ENCODE measurements at places on chromosomes 7 and 10.

DNA sequence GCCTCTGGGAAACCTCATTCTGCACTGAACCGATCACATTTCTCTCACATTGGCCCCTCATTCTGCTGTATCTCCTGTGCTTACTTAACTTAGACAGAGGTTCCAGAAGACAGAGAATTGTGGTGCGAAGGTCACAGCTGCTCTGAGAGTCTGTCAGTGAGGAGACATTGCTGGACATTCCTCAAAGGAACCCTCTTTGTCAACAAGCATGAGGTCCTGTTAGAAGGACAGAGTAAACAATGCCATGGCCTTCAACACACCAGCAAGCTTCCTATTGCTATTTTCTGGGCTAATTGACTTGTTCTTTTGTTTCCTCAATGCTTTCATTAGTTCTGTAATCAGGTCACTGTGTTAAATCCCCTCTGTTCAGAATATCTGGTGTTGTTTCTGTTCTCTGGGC, 109.3 kb upstream of the FZD8 start:
- DNase-seq, result no peak

GRCh38 chr10:128316925-128317324, 190.7 kb upstream of the MKI67 start:
- DNase-seq, result no peak

DNA sequence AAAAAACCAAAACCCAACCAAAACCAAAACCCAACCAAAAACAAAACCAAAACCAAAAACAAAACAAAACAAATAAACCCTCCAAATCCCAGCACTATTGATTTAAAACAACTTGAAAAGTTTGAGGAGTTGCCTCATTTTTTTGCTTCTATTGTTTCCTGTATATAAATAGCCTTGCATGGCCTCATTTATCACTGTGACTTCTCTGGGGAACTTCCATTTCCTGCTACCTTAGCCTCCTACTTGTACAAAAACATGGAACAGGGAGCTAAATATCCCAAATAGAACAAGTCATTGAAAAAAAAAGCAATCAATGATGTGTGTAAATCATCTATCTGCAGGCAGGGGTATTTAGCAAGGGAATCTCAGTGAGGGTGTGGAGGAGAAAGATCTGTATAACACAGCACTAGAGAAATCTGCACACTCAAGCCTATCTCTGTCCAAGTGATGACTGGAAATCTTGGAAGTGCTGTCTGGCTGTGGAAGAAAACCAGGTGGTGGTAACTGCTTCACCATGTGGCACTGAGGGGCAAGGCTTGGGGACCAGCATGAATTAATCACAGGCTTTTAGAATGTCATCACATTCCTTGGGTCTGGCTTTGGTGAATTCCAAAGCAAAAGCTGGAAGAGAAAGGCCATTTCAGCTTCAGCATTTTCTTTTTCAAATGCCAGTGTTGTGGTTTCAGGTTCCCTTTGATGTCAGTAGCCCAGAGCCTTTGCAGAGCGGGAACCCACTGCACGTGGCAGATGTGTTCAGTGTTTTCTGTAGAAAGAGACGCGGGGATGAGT, 349.5 kb upstream of the ZNF32 start:
- DNase-seq, result no peak

GRCh38 chr7:33666531-33666930, 238.8 kb upstream of the BMPER start:
- DNase-seq, result no peak

DNA sequence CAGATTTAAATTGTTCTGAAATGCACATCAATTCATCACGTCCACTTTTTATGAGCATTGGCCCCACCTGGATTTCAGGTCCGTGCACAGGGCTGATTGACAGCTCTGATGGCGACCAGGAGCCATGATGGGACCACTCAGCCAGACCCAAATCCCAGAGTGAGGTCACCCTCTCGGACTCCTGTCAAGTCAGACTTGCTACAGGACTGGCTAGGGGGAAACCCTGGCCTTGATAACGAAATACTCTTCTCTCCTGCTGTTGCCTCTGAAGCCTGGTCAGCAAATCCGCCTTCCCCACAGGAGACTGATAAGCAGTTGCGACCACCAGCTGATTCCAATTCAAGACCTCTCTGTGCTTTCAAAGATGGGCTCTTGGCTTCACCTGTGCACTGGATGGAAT, 76.4 kb downstream of the CARD11 start:
- DNase-seq, result no peak

DNA sequence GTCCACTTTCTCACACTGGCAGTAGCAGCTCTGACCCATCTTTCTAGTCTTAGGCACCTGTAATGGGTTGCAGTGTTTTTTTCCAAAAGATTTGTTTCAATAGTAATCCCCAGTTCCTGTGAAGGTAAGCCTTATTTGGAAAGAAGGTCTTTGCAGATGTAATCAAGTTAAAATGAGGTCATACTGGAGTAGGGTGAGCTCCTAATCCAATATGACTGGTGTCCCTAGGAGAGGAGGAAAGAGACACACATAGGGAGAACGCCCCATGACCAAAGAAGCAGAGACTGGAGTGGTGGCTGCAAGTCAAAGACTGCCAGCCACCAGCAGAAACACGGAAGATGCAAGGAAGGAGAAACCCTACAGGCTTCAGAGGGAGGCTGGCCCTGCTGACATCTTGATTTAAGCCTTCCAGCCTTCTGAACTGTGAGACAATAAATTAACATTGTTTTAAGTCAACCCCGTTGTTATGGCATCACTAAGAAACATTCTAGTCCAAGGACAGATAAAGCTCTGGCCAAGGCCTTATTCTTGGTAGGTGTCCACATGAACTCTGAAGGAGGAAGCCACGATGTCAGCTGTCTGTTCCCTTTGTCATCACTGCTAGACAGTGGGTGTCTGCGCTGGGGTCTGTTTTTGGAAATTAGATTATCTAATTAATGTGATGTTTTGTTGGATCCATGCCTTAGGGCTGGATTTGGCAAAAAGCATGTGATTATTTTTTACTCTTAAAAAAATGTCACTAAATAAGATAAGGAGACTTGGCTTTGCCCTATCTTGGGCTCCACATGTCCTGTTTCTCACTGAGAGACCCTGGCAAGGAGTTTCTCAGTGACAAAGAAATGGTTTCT, 214.9 kb downstream of the KCNMA1 start:
- DNase-seq, result no peak

GRCh38 chr7:83053965-83054364, 108.7 kb downstream of the PCLO start:
- no peak for DNase-seq

DNA sequence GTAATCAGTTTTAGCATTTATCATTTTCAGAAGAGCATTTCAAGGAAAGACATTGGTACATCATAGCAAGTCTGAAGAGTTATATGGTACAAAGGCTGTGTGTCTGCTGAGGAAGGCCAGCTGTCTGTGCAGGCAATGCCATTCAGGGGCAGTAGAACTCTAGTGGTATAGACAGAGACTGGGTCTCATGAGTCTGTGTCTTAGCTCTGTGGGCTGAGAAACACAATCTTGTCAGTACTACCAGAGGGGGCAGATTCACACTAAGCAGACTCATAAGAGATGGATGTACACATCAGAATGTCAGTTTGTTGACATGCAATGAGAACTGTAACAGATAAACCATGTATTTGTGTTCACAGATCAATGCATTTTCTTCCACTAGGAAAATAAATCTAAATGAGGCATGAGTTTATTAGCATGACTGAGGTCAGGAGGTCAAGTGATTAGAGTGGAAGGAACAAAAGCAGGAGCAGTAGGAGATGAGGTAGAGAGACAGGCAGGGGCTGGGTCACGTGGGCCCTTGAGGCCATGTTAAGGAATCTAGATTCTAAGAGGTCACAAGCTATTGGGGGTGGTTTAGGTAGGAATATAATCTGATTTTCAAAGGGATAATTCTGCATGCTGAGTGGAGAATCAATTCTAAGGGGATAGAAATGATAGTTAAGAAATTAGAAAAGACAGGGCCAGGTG, 7.5 kb upstream of the GGCT start:
- no peak for DNase-seq

- DNase-seq, result no peak
Observed at GRCh38 chr7:147406521-147407135, 1183.9 kb upstream of the C7orf33 start.

DNA sequence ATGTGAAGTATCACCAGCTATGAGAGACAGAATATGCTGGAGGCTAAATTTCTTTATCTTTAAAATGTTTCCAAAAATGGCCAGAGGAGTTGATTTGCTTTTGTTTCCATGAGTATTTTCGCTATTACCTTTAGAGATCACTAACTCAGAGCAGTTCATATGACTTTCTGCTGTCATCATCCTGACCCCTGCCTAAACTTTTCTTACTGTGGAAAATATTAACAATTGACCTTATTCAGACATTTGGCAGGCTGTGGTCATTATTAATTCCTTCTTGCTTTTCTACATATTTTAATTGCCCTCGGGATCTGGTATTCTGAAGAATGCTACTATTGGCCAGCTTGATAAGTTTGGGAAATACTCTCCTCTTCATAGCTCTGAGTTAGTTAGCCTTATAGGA, 156.5 kb downstream of the EXOC4 start:
- DNase-seq, result no peak

DNA sequence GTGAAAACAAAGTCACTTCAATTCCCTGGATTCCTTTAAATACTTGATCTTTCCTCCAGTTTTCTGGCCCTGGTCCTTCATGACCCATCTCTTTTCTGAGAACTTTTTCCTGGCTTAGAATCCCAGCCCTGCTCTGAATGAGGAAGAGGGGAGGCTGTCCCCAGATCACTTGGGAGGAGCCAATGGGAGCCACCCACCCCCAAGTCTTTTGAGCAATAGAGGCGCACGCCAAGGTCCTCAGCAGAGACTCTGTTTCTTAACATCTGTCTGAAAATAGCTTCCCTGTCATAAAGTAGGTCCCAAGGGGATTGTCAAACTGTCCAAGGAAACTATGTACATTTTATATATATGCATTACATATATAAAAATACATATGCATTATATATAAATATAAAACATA, 126.8 kb downstream of the ADRA2A start:
- no peak for DNase-seq

DNA sequence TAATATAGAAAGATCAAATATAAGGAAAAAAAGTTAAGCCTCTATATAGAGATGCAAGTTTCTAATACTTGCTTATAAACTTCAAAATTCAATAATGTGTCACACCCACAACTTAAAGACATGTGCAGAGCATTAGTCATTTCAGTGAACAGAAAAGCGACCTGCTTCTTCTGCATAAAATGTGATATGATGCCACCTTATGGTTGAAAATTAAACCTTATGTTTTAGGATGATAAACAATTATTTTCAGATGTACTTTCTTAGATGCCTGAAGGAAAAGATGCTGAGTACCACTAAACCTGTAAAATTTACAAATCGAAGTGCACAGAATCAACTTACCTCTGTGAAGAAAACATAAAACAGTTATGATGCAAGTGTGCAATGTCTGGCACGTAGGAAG, 96.0 kb downstream of the MTERF1 start:
- DNase-seq, result no peak

GRCh38 chr7:42183547-42183946, 53.5 kb downstream of the GLI3 start:
- no peak for DNase-seq

DNA sequence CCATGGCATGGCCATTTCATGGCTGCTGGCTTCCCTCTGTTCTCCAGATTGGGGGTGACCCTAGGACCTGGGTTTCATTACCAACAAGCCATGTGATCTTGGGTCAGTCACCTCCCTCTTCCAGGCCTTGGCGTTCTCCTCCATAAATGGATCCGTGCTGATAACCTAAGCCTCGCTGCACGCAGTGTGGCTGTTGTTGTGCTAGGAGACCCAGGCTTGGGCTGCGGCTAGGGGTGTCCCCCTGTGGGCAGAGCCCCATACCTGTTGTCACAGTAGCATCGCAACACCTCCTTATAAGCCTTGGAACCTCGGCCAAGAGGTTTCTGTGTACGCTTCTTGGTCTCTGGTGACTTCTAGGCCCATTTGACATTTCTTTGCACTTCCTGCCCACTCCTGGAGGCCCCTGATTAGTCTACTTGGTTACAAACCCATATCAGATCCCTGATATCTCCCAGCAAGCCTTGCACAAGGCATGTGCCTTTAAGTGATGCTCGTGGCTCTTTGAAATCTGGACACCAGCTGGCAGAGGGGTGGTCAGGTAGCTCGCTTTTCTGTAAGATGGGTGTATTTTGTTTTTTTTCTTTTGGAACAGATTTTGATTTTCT, 23.6 kb downstream of the ZMIZ1 start:
- no peak for DNase-seq

All from neural crest cell (in vitro differentiated cells).